ENCODE measurements at places on chromosomes 4 and X.

GRCh38 chr4:142065086-142065647, 428.8 kb downstream of the IL15 start:
- DNase-seq: no peak

DNA sequence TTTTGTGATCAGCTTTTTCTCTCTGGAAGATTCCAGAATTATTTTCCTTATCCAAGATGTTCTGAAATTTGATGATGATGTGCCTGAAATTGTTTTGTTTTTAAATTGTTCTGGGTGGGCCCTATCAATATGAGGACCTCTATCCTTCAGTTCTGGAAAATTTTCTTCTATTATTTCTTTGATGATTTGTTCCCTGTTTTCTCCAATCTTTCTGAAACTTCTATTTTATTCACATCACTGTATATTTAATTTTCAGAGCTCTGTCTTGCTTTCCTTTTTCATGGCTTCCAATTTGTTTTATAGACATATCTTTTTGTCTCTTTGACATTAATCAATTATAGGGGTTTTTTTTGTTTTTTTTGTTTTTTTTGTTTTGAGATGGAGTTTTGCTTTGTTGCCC, 12.2 kb upstream of the FNIP2 start:
- no peak for DNase-seq

- no peak for DNase-seq
These were observed 16.3 kb downstream of the PROM1 start for GRCh38 chr4:16067515-16067914.

GRCh38 chr4:26496207-26496783, 6.0 kb upstream of the CCKAR start:
- DNase-seq: no peak

DNA sequence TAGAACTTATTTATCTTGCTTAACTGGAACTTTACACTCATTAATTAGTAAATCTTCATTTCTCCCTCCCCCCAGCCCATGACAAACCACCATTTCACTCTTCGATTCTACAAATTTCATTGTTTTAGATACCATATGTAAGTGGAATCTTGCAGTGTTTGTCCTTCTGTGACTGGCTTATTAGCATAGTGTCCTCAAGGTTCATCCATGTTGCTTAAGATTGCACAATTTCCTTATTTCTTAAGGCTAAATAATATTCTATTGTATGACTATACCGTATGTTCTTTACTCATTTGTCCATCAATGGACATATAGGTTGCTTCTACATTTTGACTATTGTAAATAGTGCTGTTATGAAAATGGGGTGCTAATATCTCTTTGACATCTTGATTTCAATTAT, 24.5 kb upstream of the RNF212 start:
- no peak for DNase-seq

DNA sequence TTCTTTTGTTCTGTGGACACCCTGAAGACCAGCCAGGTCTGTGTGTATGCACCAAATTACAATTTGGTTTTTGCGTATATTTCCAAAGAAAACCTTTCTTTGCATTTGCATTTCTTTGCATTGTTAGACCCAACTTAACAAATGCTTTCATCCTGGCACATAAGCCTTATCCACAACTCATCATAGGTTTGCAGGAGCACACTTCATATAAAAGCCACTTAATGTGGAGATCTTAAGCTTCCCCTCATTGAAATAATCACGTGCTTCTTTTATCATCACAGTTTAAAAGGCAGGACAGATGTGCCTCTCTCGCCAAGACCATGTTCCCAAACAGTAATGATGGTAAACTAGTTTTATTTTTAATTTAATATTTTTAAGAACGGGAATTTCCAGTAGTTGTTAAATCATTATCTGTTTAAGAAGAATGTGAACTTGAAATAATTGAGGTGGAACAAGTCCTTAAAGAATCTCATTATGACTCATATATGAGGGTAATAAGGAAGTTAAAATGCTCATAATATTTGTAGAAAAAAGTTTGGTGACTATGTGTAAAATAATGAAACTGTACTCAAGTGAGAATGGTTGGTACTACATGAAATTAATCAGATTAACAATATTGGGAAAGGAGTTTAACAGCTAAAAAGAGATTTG, 65.5 kb downstream of the GLRA3 start:
- DNase-seq: no peak

GRCh38 chr4:39427520-39428114, 20.9 kb downstream of the KLB start:
- DNase-seq: no peak

- DNase-seq: no peak
These were observed 32.6 kb downstream of the DOCK11 start for GRCh38 chrX:118528071-118528737.

- no peak for DNase-seq
These were observed 133.1 kb downstream of the AKAP4 start for GRCh38 chrX:50067435-50068284.

DNA sequence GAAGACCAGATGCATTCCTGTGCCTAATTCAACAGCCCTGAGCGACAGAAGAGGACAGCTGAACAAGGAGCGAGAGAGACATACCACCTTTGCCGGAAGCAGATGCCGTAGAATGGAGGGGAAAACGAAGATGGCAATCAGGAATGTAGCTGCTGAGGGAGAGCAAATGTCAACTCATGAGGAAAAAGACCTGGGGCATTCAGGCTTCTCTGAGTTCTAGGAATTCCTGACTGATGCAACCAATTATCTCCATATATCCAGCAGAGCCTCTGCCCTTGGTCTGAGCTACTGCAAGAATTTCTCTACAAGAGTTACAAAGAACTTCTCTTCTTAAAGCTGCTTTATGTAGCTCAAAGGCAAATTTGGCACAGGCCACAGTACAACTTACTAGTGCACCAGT, 40.5 kb upstream of the INPP4B start:
- no peak for DNase-seq

DNA sequence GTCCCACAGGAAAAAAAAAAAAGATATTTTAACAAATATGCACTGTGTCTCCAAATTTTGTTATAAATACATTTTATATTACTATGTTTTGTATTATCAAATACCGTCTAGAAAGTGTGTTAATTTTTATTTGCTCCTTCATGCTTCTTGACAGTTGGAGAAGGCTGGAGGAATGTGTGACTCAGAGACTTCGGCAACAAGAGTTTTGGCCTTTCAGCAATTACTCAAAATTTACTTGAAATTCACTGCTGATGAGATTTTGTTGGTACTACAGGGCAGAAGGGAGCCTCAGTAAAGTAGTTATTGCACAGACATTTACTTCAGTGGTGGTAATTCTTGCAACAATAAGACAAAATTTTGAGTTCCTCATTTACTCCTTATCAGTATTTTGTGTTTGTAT, 2164.0 kb downstream of the PCDH7 start:
- no peak for DNase-seq

- DNase-seq: no peak
These were observed 12.9 kb upstream of the PRKG2 start for GRCh38 chr4:81227968-81228367.

All from AG09319 (cell line).